Motor neuron (in vitro differentiated cells): ENCODE measurements at places on chromosomes 4 and X. TPM values are rescaled to one million over a fixed set of nuclear protein-coding genes. Genes with fewer than 3 reads are reported as not detected.

CLDN2 gene
- total RNA-seq: 1.00 and 1.0 TPM in 2 replicates

CRLF2 gene
- total RNA-seq: not detected in 2 replicates

PTCHD1 gene
- total RNA-seq: 0.51 and 0.59 TPM in 2 replicates

TTC29 gene
- total RNA-seq: 7.1 and 7.7 TPM in 2 replicates

COL4A5 gene
- 125 and 191 TPM in 2 replicates for total RNA-seq

MAGEC1 gene
- 0.09 and 0.27 TPM in 2 replicates for total RNA-seq
